ENCODE measurements at places on chromosomes 6 and 20.

- DNase-seq: no peak
Measured at GRCh38 chr6:100440935-100441334, 23.8 kb downstream of the SIM1 start.

GRCh38 chr20:22491194-22491505 lies 93.2 kb downstream of the FOXA2 start:
- no peak for DNase-seq

DNA sequence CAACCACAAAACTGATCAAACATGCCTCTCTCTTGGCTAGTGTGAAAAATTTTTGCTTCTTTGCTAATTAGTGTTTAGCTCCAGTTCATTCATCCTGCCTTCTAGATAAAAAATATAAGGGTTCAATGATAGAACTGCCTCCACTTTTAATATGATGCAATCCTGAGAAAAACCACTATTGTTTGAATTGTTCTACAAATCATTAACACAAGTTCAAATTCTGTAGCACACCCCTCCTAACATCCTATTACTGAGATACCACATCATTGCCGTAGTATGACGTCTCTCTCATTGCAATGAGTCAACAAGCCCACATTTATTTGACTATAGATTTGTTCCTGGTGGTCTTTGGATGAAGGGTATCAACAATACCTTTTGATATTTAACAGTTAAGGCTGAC lies 365.8 kb upstream of the OPRM1 start:
- DNase-seq: no peak

- no peak for DNase-seq
Measured at GRCh38 chr20:5510446-5510845, 193.7 kb upstream of the PROKR2 start.

DNA sequence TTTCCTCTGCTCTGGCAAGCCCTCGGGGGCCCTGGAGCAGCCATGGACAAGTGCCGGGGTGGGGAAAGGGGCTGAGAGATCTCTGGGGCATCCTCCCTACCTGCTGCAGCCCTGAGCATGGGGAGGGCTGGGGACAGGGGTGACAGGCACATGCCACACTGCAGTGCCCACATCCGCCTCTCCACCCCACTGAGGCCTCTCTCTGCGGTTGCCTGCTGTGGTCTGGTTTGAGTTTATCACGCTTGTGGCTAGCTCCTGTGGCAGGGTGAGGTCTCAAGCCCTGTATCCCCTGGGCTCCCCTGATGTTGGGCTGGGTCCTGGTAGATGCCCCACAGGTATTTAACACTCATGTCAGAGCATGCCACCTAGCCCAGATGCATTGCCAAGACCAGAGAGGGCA lies 52.9 kb upstream of the MLN start:
- DNase-seq: peak; percentile 34

DNA sequence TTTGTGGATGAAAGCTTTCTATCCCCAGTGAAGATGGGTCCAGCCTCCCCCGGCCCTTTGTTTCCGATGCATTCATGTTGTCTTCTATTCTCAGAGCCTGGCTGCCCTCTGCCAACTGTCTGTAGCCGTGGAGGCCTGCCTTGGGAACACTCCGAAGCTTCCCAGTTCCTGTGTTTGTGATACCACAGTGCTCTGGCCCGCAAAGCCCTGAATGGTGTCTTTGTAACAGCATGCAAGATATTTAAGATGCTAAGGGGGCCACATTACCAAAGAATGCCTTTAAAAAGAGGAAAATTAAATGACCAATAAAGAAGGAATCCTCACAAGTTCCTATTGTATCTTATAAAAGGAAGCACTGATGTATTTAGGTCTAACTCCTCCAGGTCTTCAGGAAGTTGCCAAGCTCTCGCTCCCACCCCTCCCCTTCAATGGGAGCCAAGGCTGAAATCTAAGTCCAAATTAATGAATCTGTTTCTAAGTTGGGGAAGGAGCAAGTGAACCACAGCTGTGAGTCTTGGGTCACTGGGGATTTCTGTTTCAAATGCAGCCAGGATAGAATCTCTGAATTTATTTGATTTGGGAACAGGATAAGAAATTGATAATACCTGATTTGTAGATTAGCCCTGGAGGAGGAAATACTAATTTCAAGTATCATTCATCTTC lies 596.1 kb downstream of the QKI start:
- no peak for DNase-seq

- DNase-seq: no peak
Measured at GRCh38 chr6:387293-387741, 4.2 kb upstream of the IRF4 start.

GRCh38 chr6:119077643-119078375 lies 655 bp downstream of the FAM184A start:
- DNase-seq: peak; percentile 18

Data from stimulated activated CD4-positive, alpha-beta T cell treated with anti-CD3 and anti-CD28 coated beads, TNF-alpha, amount 100 ng/mL, for 4 hours (primary cell).